GM13977 (cell line): ENCODE measurements at places on chromosomes 3 and 15.

DNA sequence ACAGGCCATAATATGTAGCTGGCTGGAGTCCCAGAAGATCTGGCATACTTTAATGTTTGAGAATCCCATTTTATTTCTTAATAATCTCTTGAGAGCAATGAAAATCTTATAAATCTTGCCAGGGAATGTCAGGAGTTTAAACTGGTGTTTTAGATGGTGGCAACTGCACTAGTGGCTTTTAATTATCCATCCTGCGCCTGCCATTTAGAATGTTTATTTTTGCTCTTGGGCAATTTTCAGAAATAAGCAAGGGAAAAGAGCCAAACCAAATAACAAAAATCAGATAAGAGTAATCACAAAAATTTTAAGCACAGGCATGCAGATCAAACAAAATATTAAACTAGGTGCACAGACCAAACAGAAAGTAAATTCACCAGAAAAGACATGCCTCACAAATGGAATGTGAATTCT is 41.9 kb upstream of the UBP1 start:
- no peak for DNase-seq

DNA sequence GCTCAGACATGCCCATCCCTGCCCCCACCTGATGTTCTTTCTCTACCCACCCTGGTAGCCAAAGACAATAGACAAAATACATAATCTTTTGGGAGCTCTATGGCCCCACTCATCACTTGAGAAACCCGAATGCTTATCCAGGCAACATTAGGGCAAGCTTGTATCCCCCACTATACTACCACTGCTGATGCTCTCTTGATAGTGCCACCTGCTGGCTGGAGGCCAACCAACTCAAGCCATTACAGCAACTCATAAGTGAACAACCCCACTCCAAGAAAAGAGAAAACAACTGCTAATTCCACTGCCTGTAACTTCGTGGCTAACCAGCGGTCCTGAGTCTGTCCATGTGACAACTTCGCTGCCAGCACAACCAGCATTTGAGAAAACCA is 342.5 kb upstream of the TGFBR2 start:
- DNase-seq = no peak

- peak; percentile 54 for DNase-seq
Measured at GRCh38 chr15:89851673-89852341, 37.2 kb upstream of the ANPEP start.

GRCh38 chr15:74460298-74460697 is 662 bp downstream of the UBL7 start:
- DNase-seq = peak; percentile 68

DNA sequence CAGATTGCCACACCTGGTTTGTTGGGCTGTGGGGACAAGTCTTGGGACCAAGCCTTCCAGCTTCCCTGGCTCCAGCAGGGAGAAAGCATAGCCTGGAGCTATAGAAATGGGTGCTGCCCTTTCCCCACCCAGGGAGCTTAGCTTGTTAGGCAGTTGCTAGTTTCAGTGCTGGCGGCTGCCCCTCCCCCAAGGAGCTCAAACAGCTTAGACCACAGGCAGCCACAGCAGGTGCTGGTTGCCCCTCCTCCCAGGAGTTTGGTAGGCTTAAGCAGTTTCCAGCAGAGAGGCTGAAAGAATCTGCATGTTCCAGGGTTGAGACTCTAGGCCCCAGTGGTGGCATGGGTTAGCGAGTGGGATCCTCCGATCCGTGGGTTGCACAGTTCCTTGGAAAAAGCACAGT is 889.7 kb downstream of the IGSF11 start:
- no peak for DNase-seq

GRCh38 chr3:60970850-60971249 is 280.4 kb downstream of the FHIT start:
- no peak for DNase-seq

DNA sequence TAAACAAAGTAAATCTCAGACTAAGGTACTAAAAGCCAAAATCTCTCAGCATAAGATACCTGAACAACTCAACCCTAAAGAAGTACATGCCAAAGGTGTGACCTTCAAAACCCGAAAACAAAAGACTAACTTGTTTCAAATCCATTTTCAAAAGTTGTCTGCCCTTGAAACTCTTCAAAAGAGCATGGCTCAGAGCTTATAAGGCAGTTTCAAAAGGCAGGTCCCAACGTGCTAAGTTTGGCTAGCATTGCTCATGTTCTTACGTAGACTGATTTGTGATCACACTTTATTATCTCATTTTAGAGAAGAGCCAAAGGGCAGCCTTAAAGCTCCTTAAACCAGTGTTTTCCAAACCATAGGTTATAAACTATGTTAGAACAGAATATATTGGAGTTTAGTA is 112.2 kb downstream of the FEZF2 start:
- no peak for DNase-seq

DNA sequence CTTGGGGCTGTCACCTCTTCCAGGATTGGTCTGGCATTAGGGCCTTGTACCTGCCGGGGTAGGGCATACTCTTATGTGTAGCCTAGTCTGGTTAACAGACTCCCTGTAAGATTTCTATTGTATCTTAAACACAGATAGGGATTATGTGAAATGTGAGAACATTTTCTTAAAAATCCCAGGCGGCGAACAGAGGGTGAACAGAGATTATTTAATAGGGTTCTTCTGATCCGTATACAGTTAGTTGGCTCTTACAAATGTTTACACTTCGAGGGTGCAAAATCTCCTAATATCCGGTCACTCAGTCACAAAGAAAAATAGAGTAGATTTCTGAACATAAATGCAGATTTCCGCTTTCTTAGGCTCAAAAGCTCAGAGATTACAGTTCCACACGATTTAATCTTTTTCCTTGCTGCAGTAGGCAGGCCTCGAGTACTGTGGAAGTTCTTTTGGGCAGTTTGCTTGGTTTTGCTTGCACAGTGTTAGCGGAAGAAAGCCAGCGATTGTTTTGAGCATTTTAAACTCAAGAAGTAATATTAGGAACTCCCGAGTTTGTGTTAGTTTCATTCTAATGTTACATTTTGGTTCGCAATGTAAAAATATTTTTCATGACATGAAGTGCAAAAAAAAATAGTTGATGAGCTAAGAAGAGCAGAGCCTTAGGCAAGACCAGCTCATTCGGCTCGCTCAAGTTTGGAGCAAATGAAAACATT is 993 bp downstream of the PLCL2 start:
- peak; percentile 27 for DNase-seq

GRCh38 chr3:13861461-13861860 is 18.4 kb downstream of the WNT7A start:
- no peak for DNase-seq

DNA sequence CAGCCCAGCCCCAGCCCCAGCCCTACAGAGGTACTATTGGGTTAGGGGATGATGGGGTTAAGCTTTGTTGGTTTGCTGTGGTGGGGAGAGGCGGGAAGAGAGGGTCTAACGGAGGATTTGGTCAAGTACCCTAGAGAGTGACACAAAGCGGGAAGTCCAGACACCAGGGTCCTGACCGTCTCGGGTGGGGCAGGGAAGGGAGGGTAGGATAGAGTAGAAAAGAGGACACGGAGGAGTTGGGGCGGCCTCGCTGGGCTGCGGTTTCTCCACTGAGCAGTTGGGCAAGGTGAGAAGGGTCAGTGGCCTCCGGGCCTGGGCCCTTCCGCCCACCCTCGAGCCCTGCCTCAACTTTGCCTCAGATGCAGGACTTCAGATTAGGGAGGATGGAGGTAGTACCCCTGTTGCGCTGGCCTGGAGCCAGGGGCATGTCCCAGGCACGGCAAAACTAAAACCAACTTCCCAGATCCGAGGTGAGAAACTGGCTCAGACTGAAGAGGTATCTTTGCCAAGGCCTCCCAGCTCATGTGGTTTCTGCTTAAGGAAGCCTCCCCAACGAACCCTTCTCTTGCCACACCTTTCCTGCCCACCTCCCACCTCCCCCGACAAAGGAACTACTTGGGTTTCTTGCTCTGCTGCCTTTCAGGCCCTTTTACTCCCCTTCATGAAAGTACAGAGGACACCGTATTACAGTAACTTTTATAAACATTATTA is 551 bp downstream of the PML start:
- DNase-seq = no peak

GRCh38 chr15:41968701-41969100 is 3.7 kb downstream of the EHD4 start:
- DNase-seq = no peak

- no peak for DNase-seq
Measured at GRCh38 chr3:49411535-49411967, 225 bp downstream of the RHOA start.

GRCh38 chr3:153354641-153355040 is 192.6 kb downstream of the RAP2B start:
- DNase-seq = no peak

DNA sequence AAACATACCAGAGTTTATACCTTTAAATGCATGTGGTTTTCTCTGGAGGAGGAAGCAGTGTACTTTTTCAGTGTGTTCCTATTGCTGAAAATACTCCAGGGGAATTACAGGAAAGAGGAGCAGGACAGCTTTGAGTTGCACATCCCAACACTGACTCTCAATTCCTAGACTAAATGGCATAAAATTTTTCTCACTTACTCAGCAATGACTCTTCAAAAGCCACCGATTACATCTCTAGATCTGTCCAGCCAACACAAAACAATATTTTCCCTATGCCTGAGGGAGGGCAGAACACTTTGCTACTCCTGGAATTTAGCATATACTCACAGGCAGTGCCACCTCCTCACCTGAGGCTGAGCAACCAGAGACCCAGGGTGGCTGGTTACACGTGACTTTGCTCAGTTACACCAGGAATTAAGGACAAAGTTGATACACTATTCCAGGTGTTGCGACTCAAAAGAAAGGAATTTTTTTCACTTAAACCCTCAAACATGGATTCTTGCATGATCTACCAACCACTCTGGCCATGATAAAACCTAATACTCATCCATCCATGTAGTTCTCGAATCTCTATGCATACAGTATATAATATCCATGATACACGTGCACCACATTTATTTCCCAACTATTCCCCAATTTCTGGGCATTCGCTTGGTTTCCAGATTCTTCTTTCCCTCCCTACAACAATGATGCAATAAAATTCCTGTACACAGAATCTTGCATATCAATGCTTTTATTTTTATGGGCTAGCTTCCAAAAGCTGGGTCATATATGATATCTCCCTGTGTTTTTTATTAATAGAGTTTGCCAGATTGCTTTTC is 194.6 kb downstream of the THRB start:
- DNase-seq = no peak

DNA sequence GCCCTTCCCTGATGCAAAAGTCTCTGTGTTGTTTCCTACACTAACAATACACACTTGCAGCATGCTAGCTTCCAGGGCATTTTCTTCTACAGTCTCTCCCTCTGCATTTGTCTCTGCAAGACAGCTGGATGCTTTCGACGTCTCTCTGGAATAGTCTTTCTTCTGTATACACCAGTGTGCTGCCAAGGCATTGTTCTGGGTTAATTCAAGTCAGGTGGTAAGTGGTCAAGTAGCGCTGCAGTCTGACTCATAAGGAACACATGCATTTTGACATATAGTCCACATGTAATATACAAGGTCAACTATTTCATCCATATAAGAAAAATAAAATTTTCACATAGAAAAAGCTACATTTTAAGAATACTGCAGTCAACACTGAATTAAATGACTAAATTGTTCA is 92.7 kb downstream of the MYLK start:
- DNase-seq = no peak

DNA sequence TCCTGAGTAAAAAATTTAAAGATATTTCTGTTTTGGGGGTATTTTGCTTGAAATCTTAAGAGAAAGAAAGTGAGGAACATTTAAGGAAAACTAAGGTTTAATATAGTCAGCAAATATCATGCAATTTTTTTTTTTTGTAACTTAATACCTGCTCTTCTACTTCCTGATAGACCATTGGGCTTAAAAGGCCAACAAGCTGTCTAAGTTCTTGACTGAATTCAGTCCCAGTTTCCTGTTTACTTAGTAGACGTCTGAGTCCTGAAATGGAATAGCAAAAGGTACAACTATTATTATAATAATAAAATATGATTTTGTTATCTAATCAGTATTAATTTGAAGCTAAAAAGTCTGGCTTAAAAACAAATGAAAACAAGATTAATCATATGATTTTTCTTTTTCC is 37.9 kb downstream of the IQCB1 start:
- no peak for DNase-seq

DNA sequence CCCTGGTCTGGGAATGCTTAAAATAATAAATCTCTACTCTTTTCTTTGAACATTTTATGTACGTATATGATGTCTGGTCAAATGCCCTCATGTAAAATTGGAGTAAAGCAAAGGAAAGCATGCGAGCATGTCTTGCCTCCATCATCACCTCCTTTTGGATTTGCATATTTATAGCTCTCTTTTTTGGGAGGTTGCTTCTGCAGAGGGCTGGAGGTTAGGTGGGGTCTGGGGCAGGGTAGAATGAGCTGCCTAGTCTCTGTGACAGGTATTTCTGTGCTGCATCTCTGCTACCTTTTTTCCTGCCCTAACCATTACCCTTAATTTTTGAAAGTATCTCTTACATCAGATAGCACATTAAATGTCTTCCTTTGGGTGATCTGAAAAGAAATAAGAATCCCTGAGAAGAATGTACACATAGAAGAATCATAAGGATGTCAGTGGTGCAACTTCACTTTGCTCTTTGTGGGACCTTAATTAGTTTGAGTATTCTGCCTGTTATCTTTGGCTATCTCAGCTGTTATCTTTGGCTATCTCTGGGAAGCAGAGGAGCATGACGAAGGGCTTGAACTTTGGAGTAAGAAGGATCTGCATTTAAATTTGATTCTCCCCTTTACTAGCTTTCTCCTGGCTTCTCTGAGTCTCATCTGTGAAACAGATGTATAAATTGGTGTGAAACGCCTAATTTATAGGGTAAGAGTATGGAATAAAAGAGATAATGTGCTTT is 40.2 kb downstream of the PPM1L start:
- DNase-seq = no peak

DNA sequence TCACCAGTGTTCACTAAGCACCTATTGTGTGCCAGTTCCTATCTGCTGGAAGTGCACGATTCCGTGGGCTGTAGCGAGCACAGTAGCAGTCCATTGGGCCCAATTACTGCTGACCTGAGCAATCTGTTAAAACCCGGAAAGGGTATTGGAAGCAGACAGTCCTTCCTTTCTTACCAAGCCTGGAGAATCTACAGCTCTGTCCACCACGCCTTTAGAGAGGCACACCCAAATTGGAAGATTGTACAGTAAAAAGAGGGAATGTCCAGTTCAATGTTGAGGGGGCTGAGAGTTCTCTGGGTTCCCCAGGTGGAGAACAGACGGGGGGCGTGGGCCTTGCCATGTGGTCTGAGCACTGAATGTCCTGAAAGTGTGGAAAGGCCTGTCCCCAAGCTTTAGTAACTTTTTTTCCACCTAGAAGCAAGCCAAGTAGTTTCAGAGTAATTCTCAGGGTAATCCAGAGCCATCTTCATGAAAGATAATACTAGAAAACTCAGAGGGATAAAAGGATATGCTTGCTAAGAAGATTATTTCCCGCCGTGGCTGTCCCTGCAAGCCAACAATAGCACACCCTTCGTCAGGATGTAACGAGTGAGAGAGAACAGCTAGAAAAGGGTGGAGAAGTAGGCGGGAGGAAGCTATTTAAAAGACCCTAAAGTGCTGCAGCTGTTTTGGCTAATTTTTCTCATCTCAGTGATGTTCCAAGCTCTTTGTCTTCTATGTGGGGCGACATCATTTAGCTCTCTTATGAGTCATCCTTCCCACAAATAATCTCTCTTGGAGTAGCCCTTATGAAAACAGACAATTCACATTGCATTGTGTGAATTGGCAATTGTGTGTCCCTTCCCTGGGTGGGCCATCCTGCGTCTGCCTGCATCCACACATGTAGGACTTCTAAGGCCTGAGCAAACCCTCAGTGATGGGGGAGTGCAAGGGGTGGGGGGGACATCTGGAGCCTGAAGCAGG is 181.0 kb downstream of the ATG7 start:
- no peak for DNase-seq
